ENCODE measurements at places on chromosomes 16 and 17. TPM values are rescaled to one million over a fixed set of nuclear protein-coding genes. Genes with fewer than 3 reads are reported as not detected.

The TNFRSF17 gene
- total RNA-seq = not detected

The FAM171A2 gene
- 3.8 TPM for total RNA-seq

The ARHGDIA gene
- 236 TPM for total RNA-seq

The ABCC11 gene
- under 0.01 TPM for total RNA-seq

The HOXB7 gene
- 13.4 TPM for total RNA-seq

The TAC4 gene
- total RNA-seq = not detected

The CYB5D1 gene
- total RNA-seq = 10.1 TPM

The TBC1D28 gene
- not detected for total RNA-seq

The MT1G gene
- total RNA-seq = not detected

The RDM1 gene
- total RNA-seq = 0.72 TPM

The DDX28 gene
- total RNA-seq = 13.4 TPM

The TMEM92 gene
- total RNA-seq = 0.07 TPM

The ZFP3 gene
- 2.4 TPM for total RNA-seq

The DPEP3 gene
- total RNA-seq = not detected

The CD19 gene
- not detected for total RNA-seq

The C17orf50 gene
- not detected for total RNA-seq

The FA2H gene
- total RNA-seq = not detected

The KRT32 gene
- total RNA-seq = not detected

The BCL6B gene
- 109 TPM for total RNA-seq

The SLC35G6 gene
- total RNA-seq = not detected

The PPP1R27 gene
- not detected for total RNA-seq

The GPR139 gene
- not detected for total RNA-seq

The IRX5 gene
- 0.93 TPM for total RNA-seq

The PPM1E gene
- under 0.01 TPM for total RNA-seq

The EXOC7 gene
- 70.4 TPM for total RNA-seq

The TMEM204 gene
- 14.9 TPM for total RNA-seq

The ITPRIPL2 gene
- 41.9 TPM for total RNA-seq

The VTN gene
- 0.07 TPM for total RNA-seq

The MYL11 gene
- not detected for total RNA-seq

The GCGR gene
- not detected for total RNA-seq

The METTL16 gene
- 27.7 TPM for total RNA-seq

The CDH8 gene
- not detected for total RNA-seq

The CPHXL2 gene
- total RNA-seq = not detected

The ADAD2 gene
- not detected for total RNA-seq

The ZP2 gene
- total RNA-seq = not detected

The CPNE7 gene
- 9.3 TPM for total RNA-seq

The AURKB gene
- total RNA-seq = 66.0 TPM

The HIC1 gene
- 26.8 TPM for total RNA-seq

The SYNGR3 gene
- total RNA-seq = 1.3 TPM

The SPATA32 gene
- not detected for total RNA-seq

The HOXB2 gene
- 8.1 TPM for total RNA-seq

The NECAB2 gene
- total RNA-seq = 0.13 TPM

The NLGN2 gene
- 4.5 TPM for total RNA-seq

The CANT1 gene
- total RNA-seq = 76.7 TPM

The OR1E1 gene
- not detected for total RNA-seq

The VASN gene
- total RNA-seq = 0.22 TPM

The TMEM95 gene
- total RNA-seq = not detected
